GM04504 (cell line): ENCODE measurements at places on chromosomes 3 and 15.

GRCh38 chr3:133874761-133875438 lies 20.8 kb downstream of the RAB6B start:
- DNase-seq = no peak

GRCh38 chr3:54632834-54633233 lies 295.0 kb downstream of the LRTM1 start:
- DNase-seq = no peak

DNA sequence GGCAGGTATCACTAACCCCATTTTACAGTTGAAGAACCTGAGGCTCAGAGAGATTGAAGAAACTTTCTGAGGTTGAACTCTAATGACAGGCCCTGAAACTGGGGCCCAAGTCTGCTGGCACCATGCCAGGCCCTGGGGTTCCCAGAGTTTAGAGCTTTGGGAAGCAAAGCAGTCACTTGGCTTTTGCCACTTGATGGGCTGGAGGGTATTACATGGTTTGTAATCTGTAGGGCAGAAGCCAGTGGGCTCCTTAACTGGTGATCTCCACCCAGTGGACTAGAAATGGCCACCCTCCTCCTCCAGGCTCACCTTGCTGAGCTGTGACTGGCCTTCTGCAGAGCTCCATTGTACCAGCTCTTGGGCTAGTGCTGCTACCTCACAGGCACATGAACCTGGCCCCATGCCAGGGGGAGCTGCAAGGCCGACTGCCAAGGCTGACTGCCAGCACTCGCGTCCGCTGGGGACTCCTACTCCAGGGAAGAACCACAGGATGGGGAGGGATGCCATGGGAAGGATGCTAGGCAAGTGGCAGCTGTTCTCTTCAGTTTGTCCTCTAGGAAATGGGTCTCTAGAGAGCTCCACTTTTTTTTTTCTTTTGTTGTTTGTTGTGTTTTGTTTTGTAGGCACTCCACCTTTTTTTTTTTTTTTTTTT lies 104.8 kb downstream of the ETFA start:
- no peak for DNase-seq

- no peak for DNase-seq
Measured at GRCh38 chr15:70964058-70964457, 71.4 kb downstream of the LRRC49 start.

DNA sequence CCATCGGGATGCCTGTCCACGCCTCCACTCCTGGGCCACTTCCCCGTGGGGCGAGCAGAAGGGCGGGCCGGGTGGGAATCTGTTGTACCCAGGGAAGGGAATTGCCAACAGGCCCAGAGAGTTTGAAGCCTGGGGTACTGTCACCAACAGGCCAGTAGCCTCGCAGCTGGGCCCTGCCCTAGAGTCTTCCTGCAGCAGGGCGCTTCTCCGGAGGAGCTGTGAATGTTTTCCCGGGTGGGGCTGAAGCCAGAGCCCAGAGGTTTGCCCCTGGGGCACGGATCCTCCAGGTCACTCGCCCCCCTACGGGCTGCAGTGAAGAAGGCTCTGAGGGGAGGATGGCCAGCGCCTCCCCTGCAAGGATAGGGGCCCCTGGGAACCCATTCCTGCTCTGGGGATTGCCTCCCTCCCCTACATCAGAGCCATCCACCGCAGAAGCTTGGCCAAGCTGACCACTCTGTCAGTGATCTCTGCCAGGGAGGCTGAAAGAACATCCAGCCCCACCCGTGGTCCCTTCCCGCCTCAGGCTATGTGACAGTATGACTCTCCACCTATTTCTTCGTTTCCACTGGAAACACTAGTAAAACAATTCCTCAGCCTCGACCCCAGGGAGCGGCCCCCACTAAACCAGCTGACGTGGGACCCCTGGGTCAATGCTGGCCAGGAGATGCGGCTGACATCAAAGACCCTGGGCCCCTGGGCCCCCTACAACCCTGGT lies 16.8 kb downstream of the CIDEC start:
- DNase-seq = no peak

DNA sequence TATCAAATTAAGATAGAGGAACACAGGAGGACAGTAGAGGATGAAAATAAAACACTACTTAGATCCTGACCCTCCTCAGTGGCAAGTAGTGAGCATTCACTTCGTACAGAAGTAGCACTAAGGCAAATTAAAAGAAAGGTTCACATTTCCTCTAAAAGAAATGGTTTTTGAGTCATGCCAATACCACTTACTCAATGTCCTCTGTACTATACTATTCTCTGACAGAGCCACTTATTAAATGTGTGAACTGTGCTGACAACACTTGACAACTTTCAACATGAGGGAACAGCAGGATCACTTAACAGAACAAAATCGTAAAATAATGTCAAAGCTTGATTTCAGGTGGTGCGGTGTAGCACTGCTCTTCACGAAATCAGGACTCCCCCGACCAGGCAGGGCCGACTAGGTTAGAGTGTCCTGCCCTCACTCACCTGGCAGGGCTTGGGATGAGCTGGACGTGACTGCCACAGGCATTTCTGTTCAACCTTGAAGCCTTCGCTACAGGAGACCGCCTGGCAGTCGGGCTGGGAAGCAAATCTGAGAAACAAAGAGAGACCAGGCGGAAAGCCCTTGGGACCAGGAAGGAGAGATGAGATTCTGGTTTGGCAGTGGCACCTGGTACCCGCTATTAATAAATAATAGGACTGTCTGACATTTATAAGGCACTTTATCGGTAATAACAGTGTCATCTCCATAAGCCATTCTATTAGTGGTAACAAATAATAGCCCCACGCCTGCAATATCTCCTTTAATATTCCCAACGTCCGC lies 611 bp upstream of the SLC27A2 start:
- DNase-seq = no peak

GRCh38 chr15:89075101-89075640 lies 13.1 kb upstream of the ABHD2 start:
- DNase-seq = no peak

- DNase-seq = no peak
Measured at GRCh38 chr3:46829699-46830208, 33.5 kb downstream of the MYL3 start.

DNA sequence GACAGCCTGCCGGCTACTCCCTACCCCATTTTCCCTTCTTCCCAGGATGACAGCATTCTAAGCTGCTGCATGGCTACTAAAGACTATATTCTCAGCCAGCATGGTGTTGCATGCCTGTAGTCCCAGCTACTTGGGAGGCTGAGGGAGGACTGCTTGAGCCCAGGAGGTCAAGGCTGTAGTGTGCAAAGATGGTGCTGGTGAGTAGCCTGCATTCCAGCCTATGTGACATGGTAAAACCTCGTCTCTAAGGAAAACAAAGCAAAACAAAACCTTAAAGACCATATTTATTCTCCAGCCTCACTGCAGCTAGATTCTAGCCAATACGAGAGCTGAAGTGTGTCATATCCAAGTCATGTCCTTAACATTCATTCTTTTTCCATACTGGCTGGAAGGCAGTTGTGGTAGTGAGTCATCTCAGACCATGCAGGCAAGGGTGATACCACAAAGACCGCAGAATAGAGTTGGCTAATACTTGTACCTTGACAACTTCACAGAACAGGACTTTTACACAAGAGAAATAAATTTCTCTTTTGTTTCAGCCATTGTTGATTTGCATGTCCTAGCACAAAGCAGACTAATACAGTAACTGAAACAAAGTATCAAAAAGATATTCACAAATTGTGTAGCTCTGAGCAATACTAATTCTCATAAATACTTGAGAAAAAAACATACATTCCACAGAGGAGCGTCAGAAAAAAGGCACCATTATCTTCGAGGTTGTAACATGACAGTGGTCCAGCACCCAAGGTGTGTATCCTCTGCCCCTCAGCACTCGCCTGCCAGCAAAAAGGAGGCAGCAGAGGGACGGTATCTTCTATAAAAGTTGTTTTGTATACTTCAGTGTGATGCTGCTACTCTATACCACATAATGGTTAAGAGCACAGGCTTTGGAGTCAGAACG lies 14.8 kb downstream of the PBRM1 start:
- DNase-seq = peak; percentile 98

GRCh38 chr15:101295607-101296161 lies 636 bp upstream of the SNRPA1 start:
- no peak for DNase-seq

GRCh38 chr3:196073255-196073753 lies 8.6 kb downstream of the TFRC start:
- no peak for DNase-seq
